HAP-1 (cell line): ENCODE measurements at places on chromosomes 4 and X.
A peak's percentile ranks its signal among the peaks of the same experiment; 100 is the strongest.

DNA sequence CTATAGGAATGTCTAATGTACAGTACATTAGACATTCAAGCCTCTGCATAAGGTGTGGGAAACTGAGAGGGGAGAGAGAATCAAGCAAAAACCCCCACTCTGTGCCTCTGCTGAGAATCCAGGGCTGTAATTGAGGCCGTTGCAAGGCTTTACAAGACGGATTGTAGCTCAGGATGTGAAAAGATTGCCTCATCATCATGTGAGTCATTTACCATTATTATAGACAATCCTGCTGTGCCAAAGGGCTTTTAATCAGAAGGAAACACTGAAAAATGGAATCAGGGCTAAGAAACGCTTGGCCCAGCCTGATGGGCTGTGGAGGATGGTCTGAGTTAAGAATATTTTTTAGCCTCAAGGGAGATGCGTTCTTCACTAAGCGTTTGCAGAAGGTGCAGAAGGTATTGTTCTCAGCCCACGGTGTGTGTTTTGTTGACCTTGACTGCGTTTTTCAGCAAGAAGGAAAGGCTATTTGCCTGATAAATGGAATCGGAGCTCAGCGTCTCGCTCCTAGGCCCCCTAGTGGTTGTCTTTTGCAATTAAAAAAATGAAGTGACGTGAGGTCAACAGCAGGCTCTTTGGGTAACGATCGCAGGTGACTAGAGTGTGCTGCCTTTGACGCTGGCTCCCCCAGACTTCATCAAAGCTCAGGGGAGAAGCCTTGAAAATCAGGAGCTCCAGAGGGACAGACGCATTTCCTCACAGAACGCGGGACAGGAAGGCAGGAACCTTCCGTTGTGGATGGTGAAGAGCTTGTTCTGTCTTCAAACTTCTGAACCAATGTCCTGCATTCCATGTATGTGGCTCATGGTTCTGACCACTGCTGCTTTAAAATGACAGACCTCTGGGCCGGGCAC is 18.1 kb upstream of the CHRNA9 start:
- peak; percentile 83 for DNase-seq

DNA sequence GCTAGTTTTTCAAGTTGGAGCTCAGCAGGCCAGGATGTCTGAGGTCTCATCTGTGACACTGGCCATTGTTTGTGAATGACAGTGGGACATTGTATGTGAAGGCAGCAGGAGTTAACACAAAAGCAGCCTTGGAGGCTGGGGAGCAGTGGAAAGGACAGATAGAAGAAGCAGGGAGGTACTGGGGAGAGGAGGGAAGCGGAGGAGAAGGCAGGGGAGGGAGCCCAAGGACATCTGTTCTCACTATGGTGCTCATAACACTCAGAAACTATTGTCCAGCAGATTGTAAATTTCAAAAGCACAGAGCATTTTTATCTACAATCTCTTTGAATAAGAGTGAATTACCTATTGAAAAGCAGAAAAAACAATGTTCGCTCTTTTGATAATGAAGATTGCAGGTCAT is 253.6 kb upstream of the DIPK2B start:
- peak; percentile 67 for DNase-seq

DNA sequence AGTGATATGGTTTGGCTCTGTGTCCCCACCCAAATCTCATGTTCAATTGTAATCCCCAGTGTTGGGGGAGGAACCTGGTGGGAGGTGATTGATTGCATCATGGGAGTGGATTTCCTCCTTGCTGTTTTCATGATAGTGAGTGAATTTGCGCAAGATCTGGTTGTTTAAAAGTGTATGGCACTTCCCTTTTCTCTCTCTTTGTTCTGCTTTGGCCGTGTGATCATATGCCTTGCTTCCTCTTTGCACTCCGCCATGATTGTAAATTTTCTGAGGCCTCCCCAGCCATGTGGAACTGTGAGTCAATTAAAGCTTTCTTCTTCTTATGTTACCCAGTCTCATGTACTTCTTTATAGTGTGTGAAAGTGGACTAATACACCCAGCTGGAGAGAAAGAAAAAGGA is 113.0 kb upstream of the AADAT start:
- no peak for DNase-seq

- no peak for DNase-seq
Measured at GRCh38 chrX:112734290-112734689, 54.6 kb upstream of the LHFPL1 start.

GRCh38 chr4:75634281-75634680 is 4.0 kb upstream of the CDKL2 start:
- DNase-seq: no peak

DNA sequence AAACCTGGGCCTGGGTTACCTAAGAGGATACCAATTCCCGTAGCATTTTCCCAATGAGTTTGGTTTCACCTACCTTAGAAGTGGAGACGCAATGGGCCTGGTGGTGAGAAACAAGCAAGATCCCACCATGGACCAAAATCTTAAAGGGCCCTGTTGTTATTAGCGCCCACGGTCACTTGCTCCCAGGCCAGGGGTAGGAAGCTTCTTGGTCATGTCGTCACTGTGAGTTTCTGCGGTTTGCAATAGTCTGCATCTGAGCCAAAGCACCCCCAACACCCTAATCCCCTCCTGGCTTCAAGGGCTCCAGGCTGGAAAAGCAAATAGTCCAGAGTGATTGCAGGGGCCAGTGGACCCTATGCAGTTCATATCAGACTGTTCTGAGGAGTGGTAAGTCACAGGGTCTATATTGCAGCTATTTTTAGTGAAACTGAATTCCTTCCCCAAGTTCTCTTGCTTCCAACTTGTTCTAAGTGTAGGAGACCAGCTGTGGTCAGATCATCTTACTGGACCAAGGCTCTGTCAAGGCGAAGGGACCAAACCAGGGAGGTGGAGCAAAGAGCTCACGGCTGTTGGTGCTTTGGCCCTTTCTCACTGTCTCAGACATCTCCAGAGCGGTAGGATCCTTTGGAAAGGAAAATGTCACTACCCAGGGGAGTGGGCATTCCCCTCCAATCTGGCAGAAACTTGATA is 307.9 kb upstream of the F9 start:
- no peak for DNase-seq

DNA sequence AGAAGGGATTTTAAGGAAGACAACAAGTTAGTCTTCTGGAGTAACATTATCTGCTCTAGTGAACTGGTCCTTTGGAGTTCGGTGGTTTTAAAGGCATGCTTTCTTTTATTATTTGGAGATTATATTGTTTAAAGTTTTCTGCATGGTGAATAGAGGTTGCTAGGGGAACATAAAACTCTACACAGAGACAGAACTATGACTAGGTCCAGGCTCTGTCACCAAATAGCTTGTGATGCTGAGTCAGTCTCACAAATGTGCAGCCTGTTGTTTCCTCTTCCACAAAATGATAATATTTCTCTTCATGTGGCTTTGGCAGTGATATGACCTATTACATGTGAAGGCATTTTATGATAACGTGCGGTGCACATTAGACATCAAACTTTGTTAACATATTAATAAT is 132.6 kb downstream of the PACRGL start:
- no peak for DNase-seq

GRCh38 chr4:71980976-71981375 is 50.8 kb upstream of the NPFFR2 start:
- no peak for DNase-seq

GRCh38 chr4:3295837-3296624 is 3.2 kb downstream of the RGS12 start:
- no peak for DNase-seq

- peak; percentile 15 for DNase-seq
Measured at GRCh38 chr4:57303012-57303751, 193.0 kb upstream of the IGFBP7 start.

DNA sequence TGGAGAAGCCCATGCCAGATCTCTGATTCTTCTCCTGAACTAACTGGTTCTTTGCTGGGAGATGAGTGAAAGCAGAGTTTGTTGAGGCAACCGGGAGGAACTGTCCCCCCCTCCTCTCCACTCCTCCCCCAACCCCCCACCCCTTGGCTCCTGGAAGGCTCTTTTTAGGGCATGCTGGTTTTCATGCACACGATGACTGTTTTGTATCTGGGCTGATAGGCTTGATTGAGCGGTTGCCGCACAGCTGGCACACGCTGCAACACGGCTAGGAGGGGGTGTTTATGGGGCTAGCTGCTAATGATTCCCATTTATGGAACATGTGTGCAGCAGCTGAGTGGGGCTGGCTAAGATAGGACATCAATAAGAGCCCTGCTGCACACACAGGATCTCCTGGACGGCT is 137.2 kb downstream of the SMIM20 start:
- DNase-seq: no peak

GRCh38 chr4:71188156-71188640 is 150.6 kb upstream of the SLC4A4 start:
- no peak for DNase-seq

DNA sequence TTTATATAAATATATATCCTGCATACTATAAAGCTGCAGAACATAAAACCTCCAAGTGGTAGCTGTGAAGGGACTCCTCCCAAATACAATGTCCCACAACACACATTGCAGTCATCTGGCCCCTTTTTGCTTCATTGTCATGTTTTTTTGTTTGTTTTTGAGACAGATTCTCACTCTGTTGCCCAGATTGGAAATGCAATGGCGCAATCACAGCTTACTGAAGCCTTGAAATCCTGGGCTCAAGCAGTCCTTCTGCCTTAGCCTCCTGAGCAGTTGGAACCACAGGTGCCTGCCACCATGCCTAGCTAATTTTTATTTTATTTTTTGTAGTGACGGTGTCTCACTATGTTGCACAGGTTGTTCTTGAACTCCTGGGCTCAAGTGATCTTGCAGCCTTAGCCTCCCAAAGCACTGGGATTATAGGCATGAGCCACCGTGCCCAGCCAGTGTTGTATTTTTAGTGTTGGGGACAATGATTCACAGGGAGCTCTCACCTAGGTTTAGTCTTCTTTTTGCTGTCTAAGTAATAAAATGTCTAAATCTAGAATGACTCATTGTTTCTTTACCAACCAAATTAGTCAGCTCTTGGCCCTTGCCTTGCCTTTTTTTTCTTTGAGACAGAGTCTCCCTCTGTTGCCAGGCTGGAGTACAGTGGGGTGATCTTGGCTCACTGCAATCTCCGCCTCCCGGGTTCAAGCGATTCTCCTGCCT is 24.0 kb upstream of the XIAP start:
- DNase-seq: no peak

GRCh38 chr4:3174371-3175338 is 74.3 kb upstream of the MSANTD1 start:
- DNase-seq: no peak

- no peak for DNase-seq
Measured at GRCh38 chr4:7777017-7777710, 162.5 kb downstream of the AFAP1 start.
